ENCODE measurements at places on chromosomes 7 and 10.
A peak's percentile ranks its signal among the peaks of the same experiment; 100 is the strongest.

GRCh38 chr7:2681929-2682799 is 5.8 kb upstream of the AMZ1 start:
- no peak for DNase-seq

- DNase-seq, result no peak
Observed at GRCh38 chr10:43340619-43341018, 30.8 kb upstream of the FXYD4 start.

DNA sequence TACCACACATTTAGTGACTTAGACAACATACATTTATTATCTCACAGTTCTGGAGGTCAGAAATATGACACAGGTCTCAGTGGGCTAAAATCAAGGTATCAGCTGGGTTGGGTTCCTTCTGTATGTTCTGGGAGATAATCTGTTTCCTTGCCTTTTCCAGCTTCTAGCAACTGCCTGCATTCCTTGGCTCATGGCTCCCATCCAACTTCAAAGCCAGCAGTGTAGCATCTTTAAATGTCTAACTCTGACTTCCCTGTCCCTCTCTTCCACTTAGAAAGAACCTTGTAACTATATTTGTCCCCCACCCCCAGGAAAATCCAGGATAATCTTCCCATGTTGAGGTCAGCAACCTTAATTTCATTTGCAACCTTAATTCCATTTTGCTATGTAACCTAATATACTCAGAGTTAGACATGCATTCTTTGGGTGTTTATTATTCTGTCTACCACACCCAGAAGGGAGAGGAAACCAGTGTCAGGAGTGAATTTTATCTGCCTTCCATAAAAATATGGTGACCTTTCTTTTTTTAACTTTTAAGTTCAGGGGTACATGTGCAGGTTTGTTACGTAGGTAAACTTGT is 57.3 kb upstream of the SMIM30 start:
- no peak for DNase-seq

DNA sequence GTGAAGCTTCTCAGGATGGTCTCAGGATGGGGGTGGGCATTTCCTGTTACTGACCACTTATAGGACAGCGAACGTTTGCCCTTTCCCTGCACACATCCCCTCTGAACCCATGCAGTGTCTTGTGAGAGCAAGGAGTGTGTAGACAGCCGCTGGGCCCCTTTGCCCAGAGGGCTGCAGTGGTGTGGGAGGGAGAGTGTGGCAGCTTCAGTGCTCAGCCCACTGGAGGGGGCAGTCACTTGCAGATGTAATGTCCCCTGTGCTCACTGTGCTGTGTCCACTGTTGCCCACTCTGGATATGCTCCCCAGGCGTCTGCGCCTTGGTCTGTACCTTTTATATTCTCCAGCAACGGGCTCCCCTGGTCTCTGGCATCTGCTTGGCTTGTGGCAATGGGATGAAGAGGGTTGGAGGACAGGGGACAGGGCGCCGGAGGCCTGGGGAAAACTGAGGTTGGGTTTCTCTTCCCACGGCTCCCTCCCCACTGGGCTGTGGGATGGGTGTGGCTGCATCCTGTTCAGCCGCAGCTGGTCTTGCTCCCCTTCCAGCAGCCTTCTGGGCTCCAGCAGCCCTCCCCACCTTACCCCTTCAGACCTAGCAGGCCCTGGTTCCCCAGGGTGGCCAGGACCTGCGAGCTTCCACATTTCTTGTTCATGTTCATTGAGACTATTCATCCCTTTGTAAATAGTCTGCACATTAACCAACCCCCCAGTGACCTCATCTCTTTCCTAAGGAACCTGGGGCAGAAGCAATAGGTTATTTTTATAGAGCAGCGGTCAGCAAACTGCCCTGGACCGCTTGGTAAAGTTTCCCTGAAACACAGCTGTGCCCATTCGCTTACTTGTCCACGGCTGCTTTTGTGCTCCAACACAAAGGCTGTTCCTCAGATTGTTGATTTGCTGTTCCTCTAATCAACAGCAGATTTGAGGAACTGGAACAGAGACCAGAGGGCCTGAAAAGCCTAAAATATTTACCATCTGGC is 6.1 kb downstream of the ZNF789 start:
- no peak for DNase-seq

- no peak for DNase-seq
Observed at GRCh38 chr10:103882285-103883007, 27.1 kb upstream of the SH3PXD2A start.

- DNase-seq, result no peak
Observed at GRCh38 chr10:91313796-91314485, 93.5 kb downstream of the PCGF5 start.

DNA sequence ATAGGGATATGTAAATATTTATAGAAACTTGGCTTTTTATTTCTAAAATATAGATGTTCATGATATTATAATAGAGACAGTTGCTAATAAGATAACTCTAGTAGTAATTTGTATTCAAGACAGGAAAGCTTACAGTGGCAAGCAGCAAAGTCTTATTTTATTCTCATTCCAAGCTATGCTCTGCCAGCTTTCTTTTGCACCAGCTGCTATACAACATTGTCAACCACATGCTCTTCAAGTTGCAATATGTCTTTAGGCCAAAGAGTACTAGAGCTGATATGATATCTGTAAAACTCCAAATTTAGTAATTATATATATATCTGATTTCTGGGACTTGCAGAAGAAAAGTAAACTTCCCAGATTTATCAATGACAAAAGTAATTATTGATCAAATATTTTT is 350.1 kb downstream of the HGF start:
- no peak for DNase-seq

GRCh38 chr7:143374561-143374960 is 6.6 kb upstream of the ZYX start:
- peak; percentile 55 for DNase-seq

GRCh38 chr10:58653139-58653538 is 140.5 kb downstream of the BICC1 start:
- DNase-seq, result no peak

All from suppressor macrophage (primary cell).